ENCODE measurements at places on chromosomes 12 and 14.

DNA sequence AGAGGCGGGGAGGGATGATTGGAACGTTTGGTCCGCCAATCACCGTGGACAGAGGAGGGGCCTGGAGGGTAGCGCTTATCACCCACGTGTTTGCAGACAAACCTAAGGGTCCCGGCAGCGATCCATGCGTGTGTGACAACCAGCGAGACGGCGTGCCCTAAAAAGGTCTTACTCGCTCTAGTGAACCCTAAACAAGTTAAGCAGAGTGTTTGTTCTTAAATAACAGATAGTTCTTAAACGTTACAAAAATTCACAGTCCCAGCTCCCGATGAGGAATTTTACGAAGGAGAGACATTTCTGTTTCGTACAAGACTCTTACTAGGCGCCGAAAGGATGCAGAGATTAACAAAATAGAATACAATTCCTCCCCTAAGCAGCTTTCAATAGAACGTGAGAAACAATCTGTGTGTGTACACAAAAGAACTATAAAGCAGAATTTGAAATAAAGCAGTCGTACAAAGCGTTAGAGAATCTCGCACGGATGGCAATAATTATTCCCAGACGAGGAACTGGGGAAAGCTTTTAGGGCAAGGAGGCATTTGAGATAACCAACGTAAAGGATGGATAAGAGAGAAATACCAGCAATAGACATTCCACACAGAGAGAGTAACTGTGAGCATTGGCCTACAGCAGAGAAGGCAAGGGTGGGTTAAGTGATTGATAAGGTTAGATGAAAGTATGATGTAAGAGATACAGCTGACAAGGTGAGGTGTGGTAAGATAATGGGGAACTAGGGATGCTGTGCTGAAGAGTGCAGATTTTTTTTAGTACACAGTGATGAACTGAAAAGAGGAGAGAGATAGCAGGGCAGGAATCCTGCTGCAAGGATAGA, 831 bp upstream of the RPS6KA5 start:
- no peak for DNase-seq

- no peak for DNase-seq
These were observed 255.2 kb downstream of the NRXN3 start for GRCh38 chr14:78425330-78425729.

DNA sequence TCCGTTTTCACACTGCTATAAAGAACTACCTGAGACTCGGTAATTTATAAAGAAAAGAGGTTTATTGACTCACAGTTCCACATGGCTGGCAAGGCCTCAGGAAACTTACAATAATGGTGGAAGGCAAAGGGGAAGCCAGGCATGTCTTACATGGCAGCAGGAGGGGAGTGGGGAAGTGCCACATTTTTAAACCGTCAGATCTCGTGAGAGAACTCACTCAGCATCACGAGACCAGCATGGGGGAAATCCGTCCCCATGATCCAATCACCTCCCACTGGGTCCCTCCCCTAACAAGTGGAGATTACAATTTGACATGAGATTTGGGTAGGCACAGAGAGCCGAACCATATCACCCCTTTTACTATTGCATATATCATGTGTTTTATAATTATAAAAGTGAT, 2.0 kb upstream of the PIGH start:
- no peak for DNase-seq

- DNase-seq = no peak
These were observed 8.9 kb upstream of the FAIM2 start for GRCh38 chr12:49912345-49913255.

DNA sequence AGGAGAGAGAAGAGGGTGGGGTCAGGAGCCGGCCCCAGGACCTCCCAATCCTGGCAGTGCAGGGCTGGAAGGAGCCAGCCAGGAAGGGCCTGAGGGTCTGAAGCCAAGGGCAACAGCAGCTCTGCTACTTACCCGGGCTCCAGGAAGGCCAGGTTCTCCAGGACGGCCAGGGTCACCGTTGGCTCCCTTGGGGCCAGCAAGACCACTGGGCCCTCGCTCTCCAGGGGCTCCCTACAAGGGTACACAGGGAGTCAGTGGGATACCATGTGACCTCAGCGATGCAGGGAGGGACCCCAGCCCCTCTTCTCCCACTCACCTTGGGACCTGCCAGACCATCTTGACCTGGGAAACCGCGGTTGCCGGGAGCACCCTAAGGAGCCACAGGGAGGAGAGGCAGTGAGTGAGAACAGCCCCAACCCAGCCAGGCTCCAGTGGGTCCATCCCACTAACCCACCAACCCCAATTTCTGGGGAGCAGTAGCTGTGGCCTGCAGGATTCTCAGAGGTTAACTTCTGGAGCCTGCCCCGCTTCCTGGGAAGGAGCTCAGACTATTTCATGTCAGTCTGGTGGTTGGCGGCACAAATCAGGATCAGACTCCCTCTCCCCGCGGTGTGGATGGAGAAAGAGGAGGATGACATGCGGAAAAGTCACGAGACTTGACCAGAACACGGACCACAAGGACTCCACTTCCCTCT, 18.5 kb downstream of the COL2A1 start:
- DNase-seq = no peak

DNA sequence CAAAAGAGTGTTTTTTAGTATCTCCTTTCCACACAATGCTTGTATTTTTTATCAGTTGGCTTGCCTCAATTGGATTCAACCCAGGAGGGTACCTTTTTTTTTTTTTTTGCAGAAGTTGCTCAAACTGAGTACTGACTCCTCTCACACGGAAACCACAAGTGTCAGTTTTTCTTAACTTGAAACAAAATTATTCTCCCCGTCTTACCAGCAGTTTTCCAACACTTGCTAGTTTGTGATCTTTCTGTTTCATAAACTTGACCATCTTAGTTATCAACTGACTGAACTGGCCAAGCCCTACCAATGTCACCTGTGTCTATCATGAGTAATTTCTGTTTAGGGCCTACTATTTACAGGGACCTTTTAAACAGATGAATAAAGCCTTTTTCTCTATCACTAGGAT, 34.1 kb upstream of the ITPR2 start:
- DNase-seq = no peak

DNA sequence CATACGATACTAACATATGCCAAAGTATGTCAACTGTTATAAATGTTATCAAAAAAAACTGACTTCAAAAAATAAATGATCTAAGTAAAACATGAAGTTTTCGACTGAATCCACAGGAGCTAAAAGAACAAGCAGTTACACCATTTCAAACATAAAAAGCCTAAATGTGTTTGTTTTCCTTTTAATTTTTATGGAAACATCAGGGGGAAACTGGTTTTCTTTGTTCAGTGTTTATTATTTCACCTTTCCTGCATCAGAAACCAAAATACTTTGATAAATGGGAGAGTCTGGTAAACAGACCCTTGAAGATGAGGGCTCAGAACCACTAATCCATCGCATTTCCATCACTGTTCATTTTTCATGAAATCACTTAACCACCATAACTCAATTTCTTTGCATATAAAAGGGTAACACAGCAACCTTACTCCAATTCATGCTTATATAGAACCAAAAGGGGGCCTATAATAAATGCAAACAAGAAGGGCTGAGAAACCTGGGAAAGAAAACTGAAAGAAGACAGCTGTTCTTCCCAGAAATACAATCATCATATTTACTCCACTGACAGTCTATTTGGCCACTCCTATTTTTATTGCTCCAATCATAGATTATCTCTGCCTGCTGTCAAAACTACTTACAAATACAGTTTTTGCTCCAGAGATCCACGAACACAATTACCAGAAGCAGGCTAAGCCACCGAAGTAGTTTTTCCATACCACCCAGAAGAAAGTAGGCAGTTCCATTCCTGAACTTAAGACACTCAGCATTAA, 17.0 kb downstream of the FGD6 start:
- DNase-seq = no peak

- peak; percentile 38 for DNase-seq
These were observed at the start of gene ITGA5 for GRCh38 chr12:54419088-54419887. Gene ITGA5, minus strand, starts transcription at chr12:54419266. Its CDS starts 68 bp downstream, at chr12:54419198.

DNA sequence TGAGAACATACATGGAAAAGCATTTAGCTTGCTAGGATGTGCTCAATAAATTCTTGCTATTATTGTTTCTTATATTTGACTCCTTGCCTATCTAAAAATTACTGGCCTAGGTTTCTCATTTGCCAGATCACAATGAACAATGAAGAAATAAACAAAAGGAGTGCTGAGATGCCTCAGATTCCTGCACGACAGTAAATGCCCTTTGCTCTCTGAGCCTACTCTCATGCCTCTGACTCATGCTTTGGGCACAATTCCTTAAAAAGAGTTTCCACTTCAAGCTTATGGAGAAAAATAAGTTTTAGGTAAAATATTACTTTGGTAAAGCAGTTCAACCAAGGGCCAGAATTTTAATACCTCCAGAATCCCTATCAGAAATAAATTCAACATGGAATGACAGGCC, 30.9 kb downstream of the GRIN2B start:
- DNase-seq = peak; percentile 76

DNA sequence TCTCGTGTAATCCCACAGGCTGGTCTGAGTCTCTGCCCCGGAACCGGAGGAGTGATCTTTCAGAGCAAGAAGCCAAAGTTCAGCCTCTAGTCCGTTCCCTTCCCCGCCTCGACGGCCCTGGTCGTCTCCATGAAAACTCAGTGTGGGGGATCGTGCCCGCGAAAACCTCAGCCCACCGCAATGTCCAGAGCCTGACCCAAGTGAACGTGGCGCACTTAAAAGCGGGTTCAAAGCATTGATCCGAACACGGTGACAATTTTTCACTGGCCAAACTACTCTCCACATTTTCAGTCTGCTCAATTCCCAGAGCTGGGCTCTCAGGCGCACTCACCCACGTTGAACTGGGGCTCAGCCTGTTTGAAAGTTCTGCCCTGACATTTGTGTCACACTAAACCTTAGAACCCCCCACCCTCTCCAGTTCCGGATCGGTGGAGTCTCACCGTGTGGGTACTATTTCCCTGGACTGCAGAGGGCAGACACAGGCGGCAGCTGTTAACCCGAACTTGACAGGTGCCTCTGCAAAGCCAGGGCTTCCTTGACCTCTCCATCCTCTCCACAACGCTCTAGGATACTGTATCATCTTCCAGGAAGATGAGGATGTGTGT, 886 bp upstream of the PRICKLE1 start:
- peak; percentile 5 for DNase-seq

DNA sequence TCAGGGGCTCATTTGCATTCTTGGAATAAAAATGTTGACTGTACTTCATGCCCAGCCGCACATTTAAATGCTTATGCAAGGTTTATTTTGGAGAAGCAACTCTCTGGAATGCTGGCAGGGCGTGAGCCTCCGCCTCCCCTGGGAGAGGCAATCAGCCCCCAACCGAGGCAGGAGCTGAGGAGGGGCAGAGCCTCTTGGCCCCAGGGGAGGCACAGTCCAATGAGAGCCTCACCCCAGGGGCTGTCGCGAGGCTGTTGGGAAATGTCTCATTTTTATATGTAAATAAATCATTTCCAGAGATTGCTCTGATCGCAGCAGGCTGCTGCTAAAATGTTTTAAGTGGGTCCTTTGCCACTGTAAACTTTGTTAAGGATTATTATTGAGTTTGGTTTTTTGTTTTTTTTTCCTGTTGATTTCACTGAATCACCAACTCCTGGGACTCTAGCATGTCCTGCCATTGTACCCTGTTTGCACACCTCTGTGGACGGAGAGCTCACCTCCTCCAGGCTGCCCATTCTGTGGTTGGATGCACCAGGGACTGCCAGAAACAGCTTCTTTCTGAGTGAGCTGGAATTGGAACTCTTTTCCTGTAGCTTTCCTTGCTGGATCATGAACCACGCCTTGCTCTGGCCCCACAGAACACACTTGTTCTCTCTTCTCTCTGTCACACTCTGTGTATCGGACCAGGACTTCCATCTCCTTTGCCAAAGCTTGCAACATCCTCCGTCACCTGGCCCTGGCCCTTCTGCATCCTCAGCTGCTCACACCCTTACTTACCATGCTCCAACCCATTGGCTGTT, 46.9 kb upstream of the FAM181A start:
- DNase-seq = no peak

GRCh38 chr14:95328729-95329503, 9.2 kb upstream of the CLMN start:
- no peak for DNase-seq

- peak; percentile 16 for DNase-seq
These were observed 82.2 kb downstream of the PAPOLA start for GRCh38 chr14:96584199-96584906.

DNA sequence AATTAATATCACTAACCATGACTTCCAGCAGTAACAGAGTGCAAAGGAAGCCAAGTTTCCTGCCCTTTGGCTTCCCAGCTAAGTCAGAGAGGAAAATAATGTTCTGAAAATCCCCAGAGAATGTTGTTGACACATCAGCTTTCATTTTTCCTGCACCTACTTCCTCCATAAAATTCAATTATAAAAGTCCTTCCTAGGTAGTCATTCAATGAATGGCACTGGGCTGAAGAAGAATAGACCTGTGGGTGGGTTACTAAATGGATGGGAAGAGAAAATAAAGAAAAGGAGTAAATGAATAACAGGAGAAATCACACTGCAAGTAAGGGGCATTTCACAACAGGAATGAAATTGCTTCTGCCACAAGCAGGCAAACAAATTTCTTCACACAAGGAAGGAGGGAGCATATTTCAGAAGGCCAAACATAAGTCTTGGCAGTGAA, 73.2 kb upstream of the MDM1 start:
- DNase-seq = no peak

DNA sequence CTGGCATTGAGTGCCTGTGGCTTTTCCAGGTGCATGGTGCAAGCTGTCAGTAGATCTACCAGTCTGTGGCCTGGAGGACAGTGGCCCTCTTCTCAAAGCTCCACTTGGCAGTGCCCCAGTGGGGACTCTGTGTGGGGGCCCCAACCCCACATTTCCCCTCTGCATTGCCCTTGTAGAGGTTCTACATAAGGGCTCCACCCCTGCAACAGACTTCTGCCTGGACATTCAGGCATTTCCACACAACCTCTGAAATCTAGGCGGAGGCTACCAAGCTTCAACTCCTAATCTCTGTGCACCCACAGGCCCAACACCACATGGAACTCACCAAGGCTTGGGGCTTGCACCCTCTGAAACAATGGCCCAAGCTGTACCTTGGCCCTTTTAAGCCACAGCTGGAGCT, 102.7 kb upstream of the PLEKHG7 start:
- no peak for DNase-seq

- DNase-seq = no peak
These were observed 135.9 kb downstream of the SLC15A4 start for GRCh38 chr12:128687851-128688250.

GRCh38 chr12:29830391-29830790, 46.6 kb upstream of the TMTC1 start:
- DNase-seq = no peak

DNA sequence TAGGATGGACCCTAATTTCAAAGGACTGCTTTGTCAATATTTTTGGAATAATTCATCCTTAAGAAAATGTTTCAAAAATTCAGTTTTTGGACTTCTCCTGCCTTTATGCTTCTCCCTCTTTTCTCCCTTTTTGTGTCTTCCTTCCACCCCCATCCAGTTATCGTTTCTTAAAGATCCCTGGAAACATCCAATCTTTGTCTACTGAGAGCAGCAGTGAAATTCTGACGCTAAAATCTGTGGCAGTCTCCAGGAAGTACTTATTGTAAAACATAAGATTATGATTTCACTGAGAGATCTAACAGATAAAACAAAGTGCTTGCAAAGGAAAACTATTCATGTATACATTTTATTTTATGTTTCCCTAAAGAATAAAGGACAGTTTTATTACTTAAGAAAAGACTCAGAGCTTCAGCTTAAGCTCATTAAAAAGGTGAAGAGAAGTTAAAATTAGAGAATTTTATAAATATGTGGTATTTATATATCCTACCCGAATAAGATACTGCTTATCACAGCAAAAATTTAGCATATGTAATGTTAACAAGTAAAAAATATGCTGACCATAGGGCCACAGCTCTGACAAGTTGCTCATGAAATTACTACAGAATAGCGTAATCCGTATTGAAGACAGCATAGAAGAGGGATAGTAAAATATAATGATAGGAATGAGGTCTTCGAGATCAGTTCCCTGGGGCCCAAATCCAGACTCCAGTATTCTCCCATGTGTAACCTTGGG, 6.9 kb downstream of the FRMD6 start:
- no peak for DNase-seq
